ENCODE measurements at places on chromosomes 4 and X.

DNA sequence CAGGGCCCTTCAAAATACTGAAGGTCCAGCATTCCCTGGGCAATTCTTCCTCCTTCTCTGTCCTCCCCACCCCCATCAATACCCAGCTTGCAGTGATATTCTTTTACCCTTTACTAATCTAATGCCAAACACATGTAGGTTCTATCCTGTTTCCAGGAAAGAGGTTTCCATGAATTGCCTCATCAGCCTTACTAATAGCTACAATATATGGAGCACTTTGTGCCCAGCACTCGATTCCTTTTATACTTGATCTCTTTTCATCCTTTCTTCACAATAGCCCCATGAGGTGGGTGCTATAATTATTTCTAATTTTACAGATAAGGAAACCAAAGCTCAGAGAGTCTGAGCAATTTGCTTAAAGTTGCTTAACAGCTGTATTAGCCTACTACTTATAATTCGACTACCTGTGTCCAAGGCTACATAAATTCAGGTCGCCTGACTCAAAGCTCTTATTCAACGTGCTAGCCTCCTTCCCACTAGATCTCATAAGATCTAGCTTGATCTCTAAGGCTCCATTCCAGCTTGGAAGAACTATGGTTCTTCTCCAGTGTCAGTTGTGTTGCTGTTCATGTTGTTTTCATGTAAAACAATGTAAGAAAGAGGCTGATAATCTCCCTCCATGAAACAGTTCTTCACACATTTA lies 229.6 kb upstream of the PGRMC2 start:
- DNase-seq = no peak

GRCh38 chr4:74548561-74548960 lies 103.6 kb downstream of the AREG start:
- DNase-seq = no peak

DNA sequence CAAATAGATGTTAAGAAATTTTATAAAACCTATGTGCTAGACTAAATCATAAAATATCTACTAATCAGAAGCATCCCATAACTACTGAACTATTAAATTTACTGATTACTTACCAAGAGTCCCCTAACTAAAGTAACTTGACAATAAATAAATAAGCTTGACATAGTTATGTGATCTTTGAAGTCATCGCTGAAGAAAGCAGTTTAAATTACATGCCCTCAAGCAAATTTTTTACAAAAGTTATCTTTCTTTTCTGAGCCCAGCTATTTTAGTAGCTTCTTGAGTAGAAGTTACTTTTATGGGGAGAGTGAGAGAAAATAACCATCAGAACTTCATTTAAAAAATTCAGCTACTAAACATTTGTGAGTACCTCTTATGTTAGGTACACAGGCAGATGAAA lies 150.9 kb upstream of the FAM241A start:
- DNase-seq = no peak

DNA sequence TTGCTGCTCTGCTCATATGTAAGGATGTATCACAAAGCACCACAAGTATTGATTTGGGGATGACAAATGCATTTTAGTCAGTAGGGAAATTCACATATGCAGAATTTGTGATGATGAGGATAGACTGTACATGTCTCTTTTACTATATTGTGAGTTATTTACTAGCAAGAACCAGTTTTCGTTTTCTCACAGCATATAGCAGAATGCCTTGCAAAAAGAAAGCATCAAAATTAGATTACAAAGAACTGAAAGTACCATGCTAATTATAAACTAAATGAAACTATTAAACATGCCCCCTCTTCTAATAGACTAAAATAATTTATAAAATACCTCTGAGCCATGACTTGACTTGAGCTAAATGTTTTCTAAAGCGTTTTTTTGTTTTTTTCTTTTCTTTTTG lies 20.1 kb downstream of the TNIP3 start:
- no peak for DNase-seq

DNA sequence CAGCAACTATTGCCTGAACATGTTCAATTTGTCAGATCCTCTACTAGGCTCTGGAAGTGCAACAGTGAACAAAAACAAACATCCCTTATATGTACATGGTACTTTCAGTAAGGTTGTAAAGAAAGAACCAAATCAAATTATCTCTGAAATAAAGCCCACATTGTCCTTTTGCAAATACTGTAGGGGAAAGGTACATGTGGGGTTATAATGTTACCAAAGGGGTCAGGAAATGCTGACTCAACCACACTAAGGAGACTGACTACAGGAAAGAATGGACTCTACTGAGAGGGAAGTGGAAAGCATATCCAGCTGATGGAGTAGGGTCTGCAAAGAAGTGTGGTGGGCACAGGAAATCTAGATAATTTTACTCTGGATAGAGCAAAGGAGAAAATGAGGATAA lies 61.5 kb downstream of the PCDH18 start:
- DNase-seq = no peak

GRCh38 chr4:13766761-13767540 lies 139.4 kb upstream of the BOD1L1 start:
- no peak for DNase-seq

DNA sequence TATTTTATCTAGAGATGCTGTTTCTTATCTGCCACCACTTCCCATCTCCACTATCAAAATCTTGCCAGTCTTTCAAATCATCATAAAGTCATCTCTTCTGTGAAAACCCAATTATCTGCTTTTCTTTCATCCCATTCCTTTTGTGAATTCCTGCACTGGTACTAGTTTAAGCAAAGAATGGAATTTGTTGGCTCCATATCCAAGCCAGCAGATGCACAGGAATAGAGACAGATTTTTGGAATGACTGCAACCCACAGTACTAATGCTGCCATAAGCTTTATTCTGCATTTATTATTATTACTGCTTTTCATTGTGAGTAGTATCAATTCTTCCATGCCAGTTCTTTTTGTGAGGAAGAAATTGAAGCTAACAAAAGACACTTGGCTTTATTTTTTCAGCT lies 616.7 kb downstream of the RAPGEF2 start:
- no peak for DNase-seq

DNA sequence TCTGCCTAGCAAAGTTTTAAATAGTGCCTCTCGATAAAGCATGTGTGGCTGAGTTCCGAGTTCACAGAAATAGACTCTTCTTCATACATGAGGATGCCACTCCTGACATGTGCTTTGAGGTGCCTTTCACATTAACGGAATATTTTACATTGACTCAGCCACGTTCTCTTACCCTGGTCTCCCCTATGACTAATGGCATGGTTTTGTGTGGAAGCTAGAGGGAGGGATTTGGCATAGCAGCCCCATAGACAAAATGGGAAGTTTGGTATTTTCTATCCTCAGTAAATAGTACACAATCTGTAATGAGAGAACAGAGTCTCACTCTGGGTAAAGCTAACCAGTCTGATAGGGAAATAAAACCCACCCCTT lies 68.9 kb downstream of the PCDH19 start:
- DNase-seq = no peak

GRCh38 chr4:113973345-113973744 lies 6.1 kb downstream of the ARSJ start:
- DNase-seq = no peak

DNA sequence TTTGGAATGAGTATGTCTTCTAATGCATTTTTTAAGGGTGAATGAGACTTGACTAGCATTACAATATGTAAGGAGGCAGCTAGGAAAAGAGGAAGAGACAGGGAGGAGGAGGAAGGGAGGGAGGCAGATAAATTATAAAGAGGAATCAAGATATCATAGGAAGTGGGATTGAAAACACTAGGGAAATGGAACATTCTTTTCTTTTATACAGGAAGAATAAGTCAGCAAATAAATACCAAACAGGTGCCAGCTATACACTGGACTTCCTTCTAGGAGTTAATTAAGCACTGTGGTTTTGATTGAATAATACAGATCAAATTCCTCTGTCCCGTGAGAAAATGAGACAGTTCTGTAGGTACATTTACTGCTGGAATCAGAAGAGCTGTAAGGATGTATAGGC lies 78.6 kb downstream of the PACRGL start:
- DNase-seq = no peak

DNA sequence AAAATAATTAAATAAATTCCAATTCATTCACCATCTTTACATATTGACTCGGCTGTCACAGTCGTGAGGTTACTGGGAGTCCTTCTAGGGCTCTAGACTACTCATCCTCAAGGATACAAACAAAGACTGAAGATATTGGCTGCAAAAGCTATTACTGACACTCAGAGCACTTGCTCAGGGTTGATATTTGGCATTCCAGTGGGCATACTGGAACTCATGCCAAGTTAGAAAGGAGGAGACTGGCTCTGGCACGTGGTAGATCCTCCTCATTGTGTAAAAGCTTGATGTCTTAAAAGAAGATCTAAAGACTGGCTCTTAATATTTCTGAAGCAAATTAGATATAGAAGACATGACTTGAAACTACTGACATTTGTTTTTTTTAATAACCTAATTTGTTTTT lies 172.7 kb downstream of the GPM6A start:
- DNase-seq = no peak

DNA sequence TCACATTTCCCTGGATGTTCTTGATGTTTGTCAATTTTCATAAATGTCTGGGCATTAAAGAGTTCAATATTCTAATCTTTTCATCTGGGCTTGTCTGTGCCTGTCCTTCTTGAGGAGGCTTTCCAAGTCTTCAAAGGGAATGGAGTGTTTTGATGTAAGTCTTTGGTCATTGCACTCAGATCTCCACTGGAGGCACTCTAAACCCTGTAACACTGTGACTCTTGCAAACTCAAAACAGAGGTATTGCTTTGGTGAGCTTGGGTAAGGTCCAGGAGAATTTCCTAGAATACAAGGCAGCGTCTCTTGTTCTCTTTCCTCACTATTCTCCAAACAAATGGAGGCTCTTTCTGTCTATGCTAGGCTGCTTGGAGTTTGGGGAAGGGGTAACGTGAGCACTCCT lies 1118.1 kb upstream of the PABPC4L start:
- DNase-seq = no peak

- no peak for DNase-seq
These were observed 3.1 kb downstream of the MID1IP1 start for GRCh38 chrX:38804432-38804681.

GRCh38 chr4:118915468-118915867 lies 26.8 kb downstream of the SYNPO2 start:
- no peak for DNase-seq

DNA sequence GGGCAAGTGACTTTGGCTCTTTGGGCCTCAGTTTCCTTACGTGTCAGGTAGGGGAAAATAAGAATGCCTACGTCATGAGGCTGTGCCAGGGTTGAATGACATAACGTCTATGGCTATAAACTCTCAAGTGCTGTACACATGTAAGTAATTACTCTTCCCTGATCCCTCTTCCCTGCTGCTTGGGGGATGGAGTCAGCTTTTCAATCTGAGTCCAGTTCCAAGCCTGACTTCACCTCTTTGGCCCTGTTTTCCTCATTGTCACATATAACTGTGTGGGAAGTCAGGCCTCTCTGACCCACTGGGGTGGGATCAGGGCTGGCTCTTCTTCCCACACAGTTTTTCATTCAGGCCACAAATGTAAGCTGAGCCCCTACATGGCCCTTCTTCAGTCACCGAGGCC lies 11.4 kb upstream of the CITED1 start:
- no peak for DNase-seq

DNA sequence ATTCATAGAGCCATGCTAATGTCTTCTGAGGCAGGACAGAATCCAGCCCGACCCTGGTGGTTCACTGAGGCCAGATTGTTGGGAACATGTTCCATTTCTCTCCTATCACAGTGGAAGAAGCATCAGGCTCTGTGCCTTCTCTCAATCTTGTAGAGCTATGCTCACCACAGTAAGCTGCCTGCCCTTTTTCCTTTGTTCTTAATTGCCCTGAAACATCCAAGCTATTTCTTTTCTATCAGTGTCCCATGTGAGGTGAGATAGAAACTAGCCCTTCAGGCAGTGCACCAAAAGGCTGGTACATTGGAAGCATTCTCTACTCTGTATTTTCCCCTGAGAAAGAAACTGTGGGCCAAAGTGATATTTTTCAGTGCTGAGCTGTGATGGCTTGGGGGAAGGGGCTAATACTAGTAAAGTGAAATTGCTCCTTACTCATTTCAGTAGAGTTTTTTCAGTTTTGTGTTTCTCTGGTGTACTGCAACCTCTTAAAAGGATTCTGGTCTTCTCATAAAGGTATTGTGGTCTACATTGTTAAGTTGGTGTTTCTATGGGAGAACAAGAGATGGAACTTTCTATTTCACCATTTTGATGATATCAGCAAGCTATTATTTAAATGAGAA lies 611.2 kb downstream of the RPA4 start:
- no peak for DNase-seq

GRCh38 chr4:28225050-28225449 lies 1364.4 kb downstream of the STIM2 start:
- no peak for DNase-seq

DNA sequence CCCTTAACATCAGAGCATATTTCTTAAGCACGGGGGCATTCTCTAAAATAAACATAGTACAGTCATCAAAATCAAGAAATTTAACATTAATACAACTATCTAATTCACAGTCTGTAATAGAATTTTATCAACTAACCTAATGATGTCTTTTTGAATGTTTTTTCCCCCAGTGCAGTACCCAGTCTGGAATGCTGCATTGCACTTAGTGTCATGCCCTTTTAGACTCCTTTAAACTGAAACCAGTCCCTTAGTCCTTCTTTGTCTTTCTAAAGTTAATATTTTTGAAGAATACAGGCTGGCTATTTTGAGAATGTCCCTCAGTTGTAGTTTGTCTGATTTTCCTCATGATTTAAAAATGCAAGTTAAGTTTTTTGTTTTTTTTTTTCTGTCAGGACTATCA lies 9.5 kb downstream of the ENPEP start:
- no peak for DNase-seq

GRCh38 chr4:39970671-39971640 lies 6.8 kb downstream of the PDS5A start:
- DNase-seq = no peak

DNA sequence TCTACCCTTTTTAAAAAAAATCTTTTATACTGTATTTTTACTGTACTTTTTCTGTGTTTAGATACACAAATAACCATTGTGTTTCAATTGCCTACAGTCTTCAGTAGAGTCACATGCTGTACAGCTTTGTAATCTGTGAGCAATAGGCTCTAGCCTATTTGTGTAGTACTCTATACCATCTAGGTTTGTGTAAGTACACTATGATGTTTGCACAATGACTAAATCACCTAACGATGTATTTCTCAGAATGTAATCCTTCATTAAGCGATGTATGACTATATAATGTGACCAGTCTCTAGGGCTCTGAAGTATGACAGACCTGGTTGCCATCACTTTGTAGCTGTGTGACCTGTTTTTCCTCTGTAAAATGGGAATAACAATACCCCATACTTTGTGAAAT lies 14.2 kb upstream of the DCAF4L1 start:
- no peak for DNase-seq

GRCh38 chr4:634599-634985 lies 9.2 kb downstream of the PDE6B start:
- no peak for DNase-seq

DNA sequence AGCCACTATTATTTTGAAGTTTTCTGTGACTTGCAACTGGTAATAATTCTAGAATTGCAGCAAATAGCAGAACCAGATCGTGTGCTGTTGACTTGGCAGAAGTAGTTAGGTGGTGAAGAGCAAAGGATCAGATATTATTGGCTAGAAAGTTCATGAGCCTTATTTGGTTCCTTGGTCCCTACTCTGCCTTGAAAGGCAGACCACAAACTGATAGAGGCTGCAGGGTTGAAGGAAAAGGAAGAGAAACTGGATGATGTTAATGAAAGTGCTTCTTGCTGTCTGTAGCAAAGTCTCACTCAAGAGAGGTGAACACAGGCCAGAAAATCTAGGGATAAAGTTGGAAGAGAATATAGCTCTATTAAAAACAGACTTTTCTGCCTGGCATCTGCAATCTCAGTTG lies 41.2 kb upstream of the RNF150 start:
- no peak for DNase-seq

All from suprapubic skin (tissue), 4 donors.